Retina (tissue), 1 donor: ENCODE measurements at places on chromosomes 12 and 14.

DNA sequence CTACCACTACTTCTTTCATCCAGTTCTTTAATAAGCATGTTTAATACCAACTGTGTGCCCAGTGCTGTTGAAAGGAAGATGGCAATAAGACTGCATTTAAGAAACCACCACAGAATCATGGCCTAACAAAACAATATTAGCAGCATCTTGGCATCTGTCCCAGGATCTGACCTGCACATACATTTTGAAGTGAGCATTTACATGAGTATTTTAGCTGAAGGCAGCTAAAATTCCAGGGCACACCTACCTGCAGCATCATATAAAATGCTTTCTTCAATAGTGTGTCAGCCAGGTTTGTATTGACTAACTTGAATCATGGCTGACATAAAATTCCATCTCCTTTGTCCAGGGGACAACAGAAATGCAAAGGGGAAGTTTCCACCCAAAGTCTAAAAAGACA is 65.0 kb upstream of the ARHGAP5 start:
- no peak for DNase-seq

- DNase-seq = no peak
These were observed 9.2 kb upstream of the CRIP2 start for GRCh38 chr14:105465209-105466031.

DNA sequence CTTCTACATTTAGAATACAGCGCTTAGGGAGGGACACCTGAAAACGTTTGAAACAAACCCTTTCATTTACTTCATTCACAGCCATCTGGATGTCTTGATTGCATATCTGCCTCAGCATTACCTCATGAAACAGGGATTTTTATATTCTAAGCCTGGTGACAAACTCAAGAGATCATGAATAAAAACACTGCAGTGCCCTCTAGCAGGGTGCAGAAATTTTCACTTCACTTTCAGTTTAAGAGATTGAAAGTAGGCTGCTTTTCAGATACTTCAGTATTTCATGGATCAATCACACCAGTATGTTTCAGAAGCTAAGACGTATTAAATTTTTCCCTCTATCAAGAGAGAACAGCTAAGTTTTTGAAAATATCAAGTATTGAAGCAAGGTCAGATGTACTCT is 467.8 kb downstream of the MDGA2 start:
- DNase-seq = no peak

GRCh38 chr12:132189378-132190011 is 45.2 kb downstream of the NOC4L start:
- peak; percentile 82 for DNase-seq
